ENCODE measurements at places on chromosomes 3 and 15.

- no peak for DNase-seq
These were observed 13.7 kb upstream of the PARP6 start for GRCh38 chr15:72285927-72286516.

DNA sequence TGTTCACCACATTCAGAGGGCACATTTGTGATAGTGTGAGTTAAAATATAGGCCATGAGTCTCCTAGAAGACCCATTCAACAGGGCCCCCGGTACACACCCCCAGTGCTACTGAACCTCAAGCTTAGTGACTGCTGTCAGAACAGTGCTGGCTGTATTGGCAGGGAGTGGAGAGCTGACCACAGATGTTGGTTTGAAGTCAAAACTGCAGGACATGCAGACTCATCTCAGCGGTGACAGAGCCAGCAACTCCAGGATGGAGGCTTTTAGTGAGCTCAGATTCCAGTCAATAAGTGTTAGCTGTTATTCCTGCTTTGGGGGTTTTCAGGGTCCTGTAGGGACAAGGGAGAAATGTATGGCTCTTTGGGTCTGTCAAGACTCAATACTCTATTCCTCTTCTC lies 29.1 kb downstream of the PRR20G start:
- DNase-seq: no peak

DNA sequence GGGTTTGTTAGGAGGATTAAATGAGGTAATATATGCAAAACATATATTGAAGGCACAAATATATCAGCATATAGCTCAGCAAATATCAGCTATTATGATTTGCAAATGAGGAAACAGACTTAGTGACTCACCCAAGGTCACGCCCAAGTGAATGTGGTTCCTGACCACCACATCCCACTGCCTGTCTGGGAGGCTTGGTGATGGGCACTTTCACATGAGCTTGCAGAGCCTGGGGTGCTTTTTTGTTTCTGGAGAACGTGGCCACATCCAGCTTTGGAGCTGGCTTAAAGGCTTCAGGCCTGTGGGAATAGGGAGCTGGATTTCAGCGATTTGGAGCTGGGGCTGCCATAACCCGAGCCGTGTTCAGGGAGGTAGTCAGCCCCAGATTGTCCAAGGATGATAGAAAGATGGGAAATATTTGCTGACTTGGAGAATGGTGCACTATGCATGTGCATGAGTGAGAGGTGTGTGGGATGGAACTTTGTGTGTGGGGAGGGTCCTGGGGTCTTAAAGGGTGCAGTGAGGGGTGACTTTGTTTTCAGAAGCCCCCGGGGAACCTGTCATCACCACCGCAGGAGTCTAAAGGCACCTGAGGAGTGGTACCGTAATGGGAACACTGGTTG lies 12.0 kb upstream of the FGD5 start:
- DNase-seq: no peak

DNA sequence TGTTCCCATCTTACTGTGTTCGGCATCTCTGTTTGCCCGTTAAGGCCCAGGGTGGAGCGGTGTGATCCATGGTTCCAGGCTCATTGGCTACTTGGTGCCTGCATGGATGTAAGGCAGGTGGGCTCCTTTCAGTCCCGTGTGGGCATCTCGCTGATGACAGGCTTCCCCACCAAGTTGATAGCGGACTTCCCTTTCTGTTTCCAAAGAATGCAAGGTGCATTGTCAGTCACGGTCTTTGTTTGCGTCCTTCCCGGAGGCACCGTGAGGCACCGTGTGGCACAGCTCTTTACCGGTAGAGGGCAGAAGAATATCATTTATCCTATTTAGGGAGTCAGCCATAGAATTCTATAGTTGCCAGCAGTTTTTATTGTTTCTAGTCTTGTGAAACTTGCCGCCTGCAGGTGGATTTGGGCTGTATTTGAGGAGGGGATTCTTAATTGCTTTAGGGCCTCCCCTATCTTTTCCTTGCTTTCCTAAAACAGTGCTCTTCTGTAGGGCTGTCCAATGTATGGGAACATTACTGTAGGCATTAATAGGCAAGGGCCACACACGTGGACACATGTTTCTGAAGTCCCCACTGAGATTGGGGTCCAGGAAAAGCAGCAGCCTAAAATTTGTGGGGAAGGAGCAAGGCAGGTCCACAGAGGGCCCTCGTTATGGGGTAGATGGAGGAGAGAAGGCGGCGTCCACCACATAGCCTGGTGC lies 244.1 kb downstream of the SLCO3A1 start:
- DNase-seq: no peak

- no peak for DNase-seq
These were observed 14.7 kb downstream of the SLC6A1 start for GRCh38 chr3:11006986-11007933.

DNA sequence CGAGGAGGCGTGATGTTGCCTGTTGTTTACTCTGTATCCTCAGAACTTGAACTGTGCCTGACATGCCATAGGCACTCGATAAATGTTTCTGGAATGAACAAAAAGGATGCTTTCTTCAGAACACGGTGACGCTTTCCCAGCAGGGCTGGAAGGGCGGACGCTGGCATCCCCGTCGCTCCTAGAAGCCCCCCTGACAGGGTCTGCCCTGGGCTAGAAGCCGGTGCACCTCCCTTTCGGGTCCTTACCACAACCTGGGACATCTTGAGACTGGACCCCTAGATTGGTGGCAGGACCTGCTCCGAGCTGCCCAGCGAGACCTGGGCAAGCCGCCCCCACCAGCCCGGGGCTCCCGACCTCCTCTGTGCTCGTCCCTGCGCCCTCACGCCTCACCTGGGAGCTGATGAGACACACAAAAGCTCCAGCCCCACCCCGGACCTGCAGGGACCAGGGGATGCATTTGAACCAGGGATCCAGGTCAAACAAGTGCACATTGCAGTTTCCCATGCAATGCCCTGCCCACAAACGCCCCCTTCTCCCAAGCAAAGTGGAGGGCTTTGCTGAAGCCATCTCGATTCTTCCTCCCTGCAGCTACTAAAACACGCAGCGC lies 131.2 kb upstream of the MEF2A start:
- DNase-seq: no peak

DNA sequence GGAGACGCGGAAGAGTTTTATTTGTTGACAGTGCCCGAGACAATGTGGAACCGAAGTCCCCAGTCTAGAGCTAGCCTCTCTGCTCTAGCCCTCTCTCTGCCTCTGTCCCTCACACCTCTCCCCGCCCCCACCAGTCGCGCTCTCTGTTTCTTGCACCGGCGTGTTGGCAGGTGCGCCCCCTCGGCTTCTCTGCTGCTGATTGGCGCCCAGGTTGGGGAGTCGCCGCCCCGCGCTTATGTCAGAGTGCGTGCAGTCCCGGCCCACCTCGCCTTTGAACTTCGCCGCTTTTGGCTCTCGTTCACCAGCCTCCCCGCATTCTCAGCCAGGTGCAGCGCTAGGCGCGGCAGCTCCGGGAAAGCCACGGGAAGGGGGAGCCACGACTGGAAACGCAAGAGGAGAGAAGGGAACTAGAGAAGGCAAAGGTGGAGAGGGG lies at the start of gene SOX14:
Gene SOX14, plus strand, starts transcription at position 315 of the 433 bp plus-strand sequence. CDS start 470 bp downstream, outside the sequence.
- no peak for DNase-seq

GRCh38 chr15:101210466-101210865 lies 41.4 kb downstream of the CHSY1 start:
- DNase-seq: no peak

DNA sequence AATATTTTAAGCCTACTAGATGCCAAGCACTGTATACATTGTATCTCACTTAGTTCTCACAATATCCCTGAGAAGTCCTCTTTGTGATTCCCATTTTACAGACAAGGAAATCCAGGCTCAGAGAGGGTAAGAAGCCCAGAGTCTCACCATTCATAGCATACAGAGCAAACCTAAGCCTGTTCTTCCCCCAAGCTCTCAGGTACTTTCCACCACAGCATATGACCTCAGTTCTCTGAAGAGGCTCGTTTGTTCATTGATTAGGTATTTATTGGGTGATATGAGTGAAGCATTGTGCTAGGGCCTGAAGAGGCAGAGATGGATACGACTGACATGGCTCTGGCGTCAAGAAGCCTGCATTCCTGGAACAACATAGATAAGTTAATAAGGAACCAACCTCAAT lies 310.9 kb upstream of the UMPS start:
- no peak for DNase-seq

DNA sequence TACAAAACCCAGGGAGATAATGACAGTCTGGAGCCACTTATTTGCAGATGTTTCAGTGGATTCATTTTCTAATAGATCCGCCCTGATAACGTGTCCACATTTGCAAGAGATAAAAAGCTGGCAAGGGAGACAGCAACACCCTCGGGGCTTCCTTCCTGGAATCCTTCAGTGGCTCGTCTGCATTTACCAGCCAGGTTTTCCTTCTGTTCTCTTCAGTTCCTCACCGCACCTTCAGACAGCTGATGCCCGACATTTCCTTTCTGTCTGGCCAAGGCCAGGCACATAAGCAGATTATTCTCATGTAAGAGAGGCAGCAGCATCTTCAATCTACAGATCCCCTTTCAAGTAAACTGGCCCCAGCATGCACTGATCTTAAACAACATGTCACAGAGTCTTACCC lies 56.2 kb upstream of the SPATA12 start:
- DNase-seq: no peak

DNA sequence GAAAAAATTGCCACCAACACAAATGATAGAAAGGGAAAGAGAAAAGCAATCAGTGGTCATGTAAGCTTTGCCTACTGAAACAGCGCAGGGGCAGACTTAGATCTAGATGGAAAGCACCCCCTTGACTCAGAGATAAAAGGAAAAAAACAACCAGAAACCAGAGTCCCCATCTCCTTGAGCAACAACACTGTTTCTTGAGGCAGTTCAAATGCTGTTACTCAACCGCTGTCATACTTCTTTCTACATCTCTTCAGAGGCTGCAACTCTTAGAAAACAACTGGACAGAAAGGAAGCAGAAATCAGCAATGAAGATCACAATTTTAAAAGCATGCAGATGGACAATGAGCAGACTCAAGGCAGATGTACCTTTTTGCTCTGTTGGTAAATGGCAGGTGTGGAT lies 36.5 kb downstream of the FSIP1 start:
- DNase-seq: no peak

GRCh38 chr15:48866141-48866563 lies 11.8 kb upstream of the EID1 start:
- DNase-seq: no peak

DNA sequence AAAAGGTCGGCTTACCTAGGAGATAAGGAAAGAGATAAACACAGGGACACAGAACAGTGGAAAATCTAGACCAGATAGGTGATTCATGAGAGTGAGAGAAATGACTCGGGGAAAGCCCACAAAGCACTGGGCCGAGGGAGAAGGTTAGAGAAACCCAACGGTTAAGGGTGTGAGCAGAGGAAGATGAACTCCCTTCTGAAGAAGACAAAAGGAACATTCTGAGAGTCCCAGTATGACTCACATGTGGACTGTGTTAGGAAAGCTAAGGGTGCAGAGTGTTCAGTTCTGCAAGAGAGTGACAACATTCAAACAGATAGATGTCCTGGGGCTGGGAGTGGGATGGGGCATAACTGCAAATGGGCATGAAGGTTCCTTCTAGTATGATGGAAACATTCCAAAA lies 83.0 kb downstream of the CNTN3 start:
- no peak for DNase-seq

DNA sequence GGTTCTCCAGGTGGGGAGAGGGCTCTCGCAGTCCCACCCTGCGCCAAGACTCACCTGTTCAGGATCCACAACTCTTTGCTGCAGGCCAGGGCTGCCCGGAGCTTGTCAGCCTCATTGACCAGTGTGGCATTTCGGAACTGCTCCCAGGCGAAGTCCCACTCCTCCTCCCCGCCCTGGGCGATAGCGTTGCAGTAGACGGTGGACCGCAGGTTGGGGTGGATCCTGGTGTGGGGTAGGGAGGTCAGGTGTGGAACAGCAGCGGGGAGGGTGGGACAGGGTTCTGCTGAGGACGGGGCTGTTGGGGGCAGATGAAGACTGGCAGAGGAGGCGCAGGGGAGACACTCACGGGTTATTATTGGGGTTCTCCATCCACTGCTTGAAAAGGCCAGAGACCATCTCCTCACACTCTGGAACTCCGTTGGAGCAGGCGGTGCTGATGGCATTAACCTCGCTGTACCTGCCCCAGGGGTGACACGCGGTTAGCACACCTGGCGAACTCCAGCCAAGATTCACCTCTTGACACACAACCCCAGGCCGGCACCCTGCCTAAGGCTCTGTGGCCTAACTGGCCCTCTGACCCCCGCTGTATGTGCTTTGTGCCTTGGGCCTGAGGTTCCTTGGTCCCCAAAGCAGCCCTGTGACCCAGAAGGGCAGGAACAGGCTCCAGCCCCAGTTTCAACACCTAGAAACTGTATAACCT lies 16.1 kb downstream of the MESP2 start:
- no peak for DNase-seq

DNA sequence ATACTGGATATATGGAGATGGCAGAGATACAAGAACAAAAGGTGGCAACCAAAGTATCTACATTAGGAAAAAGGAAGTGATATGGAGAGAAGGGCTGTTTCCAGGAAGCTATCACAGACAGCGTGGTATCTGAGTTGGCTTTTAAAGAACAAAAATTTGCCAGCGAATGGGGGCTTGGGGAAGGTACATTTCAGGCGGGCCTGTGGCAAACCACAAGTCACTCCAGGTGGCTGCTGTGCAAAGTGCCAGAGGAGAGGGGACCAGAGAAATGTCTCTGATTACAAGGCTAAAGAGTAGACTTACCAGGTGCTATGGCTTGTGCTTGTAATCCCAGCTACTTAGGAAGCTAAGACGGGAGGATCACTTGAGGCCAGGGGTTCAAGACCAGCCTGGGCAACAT lies 91.1 kb downstream of the MSL2 start:
- no peak for DNase-seq

DNA sequence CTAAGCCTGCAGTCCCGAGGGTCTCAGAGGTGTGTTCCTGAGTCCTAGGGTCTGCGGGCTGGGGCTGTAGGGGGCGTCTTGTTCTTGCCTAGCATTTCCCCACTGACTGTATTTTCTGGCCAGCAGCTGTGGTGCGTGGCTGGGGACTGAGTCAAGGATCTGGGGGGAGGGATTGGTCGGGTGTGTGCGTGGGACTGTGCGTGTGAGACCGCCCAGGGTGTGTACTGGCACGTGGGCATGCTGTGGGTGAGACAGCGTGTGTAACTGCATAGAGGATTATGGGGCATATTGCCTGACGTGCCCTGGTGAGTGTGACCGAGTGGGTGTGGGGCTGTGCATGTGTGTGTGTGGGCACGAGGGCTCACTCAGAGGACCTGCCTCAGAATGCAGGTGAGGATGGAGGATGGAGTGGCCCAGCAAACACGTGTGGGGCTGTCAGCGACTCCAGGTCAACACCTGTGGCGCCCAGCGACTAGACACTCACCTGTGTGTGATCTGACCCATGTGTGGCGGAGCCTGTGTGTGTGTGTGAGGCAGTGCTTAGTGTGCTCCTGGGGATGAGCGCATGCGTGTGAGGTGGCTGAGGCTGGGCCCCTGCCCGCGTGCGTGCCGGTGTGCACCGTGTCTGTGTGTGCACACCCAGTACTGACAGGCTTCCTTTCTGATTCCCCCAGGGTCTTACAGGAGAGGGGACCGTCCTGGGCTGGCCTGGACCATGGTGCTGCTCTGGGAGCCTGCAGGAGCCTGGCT lies 20.9 kb downstream of the FBLN2 start:
- no peak for DNase-seq

- no peak for DNase-seq
These were observed 53.7 kb upstream of the GYG1 start for GRCh38 chr3:148937467-148938255.
